ENCODE measurements at places on chromosomes 1 and 21.

DNA sequence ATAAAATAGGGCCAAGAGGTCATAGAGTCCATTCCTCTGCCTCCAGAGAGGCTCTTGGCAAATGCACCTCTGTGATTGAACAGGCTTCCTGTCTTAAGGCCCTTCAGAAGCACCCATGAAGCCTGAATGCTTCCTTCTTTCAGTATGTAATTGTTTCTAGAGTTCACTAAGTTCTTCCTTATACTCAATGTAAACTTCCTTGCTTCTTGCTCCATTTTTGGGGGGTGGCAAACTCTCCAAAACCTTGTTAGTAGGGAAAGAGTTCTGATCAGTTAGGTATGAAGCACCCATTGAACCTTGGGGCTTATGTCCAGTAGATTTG is 102.3 kb upstream of the LPGAT1 start:
- DNase-seq: no peak

DNA sequence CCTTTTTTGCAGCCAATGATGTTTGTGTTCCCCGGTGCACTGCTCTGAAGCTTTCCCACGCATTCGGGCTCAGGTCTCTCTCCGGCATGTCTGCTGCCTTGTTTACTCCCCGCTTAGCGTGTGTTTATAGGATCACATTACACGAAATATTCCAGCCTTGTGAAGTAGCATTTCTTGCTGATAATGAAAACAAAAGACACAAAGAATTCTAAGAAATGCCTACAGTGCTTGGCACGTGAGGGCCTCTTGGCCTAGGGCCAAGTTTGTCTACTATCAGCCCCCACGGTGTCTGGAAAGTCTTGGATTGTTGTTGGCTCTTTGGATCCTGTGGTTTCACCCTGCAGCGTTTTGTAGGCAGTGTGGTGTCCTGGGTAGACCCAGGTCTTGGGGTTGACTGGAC is 11.2 kb upstream of the GSTM4 start:
- DNase-seq: no peak

GRCh38 chr1:29969576-29969975 is 733.3 kb downstream of the PTPRU start:
- no peak for DNase-seq

DNA sequence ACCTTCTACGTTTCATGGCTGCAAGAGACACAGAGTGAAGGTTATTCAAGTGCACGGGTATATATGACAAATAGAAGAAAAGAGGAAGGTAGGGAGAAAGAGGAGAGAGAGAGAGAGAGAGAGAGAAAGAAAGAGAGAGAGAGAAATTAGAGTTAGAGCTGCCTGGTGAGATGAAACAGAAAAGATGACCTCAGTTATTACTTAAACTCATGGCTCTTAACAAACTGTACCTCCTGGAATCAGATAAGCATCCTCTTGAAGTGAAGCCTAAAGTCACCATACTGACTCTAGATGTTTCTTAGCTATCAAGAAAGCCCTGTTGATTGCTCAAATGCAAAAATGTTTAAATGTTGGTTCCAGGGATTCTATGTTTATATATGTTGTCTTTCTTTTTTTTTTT is 597.7 kb upstream of the ZP4 start:
- DNase-seq: no peak

- DNase-seq: no peak
These were observed 35.8 kb downstream of the HHAT start for GRCh38 chr1:210364479-210364878.

DNA sequence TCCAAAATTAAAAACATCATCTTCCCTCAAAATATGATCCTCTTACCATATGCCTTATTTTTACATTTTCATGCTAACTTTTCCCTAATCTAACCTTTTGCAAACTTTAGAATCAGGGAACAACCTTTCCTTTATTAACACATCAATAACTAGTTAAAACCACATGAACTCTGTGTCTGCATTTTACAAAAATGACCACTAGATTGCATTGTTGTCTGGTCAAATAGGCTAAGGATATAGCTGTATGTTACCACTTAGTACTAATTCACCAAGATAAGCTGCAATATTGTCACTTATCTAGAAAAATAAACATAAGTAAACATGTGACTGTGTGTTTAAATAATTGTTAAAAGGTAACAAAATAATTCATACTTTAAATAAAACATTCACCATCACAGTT is 82.3 kb downstream of the DENND1B start:
- DNase-seq: no peak

DNA sequence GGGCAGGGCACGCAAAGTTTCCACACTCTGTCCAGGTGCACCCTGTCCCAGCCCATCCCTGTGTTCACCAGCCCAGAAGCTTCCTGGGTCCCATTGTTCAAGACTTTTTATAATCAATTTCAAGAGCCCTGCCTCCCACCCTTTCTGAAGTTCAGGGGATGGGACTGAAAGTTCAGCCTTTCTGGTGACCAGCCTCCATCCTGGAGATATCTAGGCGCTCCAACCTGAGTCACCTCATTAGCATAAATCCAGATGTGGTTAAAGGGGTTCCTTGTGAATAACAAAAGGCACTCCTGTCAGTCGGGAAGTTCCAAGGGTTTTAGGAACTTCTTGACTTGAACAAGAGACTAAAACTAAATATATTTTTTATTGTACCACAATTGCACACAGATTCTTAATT is 48.4 kb upstream of the RAP1A start:
- DNase-seq: no peak

DNA sequence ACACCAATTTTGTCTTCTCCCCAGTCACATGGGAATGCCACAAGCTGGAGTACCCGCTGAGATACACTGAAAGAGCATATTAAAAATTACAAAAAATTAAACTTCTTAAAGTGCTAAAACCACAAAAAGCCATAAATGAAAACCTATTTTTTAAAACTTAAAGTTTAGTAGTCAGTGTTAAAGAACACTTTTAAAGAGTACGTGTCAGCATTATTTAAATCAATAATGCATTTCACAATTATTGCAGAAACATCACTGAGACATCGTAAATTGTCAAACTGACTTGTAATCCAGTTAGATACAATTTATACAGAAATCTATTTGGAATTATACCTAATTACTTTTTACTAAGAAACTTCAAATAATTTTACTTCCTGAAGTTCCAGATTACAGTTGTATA is 22.9 kb downstream of the ZBTB21 start:
- no peak for DNase-seq

DNA sequence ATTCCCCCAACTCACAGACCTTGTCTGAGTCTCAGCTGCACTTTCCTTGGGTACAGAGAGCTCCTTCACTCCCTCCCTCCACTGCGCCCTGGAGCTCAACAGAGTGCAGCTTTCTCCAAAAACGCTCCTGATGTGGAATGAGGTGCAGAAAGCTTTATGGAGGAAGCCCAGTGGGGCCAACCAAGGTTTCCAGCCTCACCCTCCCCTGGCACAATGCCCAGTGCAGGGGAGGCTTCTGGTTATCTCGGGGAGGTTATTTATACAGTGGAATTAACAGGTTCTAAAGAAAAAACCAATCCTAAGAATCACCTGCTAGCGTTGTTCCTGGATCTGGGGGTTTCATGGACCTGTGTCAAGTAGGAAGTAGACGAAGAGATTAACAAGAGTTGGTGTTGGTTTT is at the start of gene ITLN1:
Gene ITLN1, minus strand, starts transcription at position 139 of the 400 bp plus-strand sequence. CDS start 303 bp downstream, outside the sequence.
- DNase-seq: no peak

DNA sequence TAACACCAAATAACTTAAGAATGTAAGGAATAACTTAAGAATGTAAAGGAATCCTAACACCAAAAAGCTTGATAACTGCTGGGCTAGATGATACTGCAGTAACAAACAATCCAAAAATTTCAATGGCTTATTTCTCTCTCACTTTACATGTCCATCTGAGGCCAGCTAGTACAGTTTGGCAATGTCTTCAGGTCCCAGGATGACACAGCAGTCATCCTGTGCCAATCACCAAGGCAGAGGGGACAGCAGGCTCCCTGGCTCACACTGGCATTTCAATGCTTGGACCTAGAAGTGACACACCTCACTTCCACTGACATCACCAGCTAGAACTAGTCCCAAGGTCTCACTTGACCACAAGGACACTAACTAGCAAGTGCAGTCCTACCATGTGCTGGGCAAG is 15.3 kb downstream of the DNAJC11 start:
- no peak for DNase-seq

DNA sequence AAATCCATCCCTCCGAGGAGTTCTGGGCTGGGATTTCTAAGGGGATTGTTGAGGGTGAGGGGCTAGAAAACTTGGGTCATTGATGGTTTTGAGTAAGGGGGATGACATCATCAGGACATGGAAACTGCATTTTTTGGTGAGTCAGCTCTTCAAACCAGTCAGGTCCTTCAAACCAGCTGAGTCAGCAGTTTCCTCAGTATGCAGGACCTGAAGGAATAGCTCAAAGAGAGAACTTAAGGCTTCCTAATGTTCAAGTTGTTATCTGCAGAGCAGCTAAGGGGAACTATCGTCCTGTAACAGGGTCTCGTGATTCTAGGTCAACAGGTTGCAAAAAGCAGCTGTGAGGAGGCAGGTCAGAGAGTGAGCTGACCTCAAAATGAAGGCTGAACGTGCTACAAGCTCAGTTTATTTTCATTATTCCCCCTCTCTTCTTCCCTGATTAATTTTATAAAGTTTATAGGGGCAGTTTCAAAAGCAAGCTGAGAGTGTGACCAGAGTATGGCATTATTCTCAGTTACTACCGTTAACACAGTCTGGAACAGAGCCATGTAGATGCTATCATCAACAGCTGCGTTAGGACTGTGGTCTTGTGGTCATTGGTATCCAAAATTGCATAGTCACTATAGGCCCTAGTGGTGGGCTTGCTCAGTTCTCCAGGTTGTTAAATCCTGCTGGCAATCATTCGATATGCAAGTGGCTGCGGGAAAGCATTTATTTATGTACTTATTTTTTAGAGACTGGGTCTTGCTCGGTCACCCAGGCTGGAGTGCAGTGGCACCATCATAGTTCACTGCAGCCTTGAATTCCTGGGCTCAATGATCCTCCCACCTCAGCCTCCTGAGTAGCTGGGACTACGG is 10.7 kb upstream of the SDC3 start:
- no peak for DNase-seq

DNA sequence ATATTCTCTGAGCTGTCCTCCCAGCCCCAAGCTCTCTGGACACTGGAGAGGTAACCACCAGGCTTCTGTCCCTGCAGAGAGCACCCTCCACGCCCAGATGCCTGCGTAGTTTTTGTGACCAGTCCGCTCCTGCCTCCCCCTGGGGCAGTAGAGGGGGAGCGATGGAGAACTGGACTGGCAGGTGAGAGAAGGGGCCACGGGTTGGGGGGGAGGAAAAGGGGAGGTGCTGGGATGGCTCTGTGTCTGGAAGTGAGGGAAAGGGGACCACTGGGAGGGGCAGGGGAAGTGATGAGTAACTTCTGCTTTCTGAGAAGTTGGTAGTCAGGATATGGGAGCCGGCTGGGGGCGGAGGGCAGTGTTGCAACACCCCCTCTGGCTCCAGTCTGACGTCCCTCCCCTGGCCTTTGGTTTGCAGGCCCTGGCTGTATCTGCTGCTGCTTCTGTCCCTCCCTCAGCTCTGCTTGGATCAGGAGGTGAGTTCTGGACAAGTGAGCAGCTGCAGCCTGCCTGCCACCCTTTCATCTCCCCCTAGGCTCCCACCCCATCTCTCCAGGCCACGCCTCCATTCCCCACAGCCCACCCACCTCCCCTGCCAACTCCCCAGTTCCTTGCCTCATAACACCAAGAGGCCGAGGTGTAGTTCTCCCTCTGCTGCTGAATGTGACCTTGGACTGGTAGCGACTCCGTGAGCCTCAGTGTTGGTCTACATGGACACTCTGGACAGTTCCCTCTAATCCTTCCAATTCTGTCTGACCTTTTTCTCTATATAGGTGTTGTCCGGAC is 3.1 kb downstream of the ADAMTSL4 start:
- no peak for DNase-seq

GRCh38 chr1:219099307-219099706 is 74.4 kb upstream of the LYPLAL1 start:
- DNase-seq: no peak

GRCh38 chr1:91754348-91754747 is 131.6 kb downstream of the TGFBR3 start:
- no peak for DNase-seq

GRCh38 chr1:173094541-173094940 is 43.8 kb upstream of the TNFSF18 start:
- no peak for DNase-seq

GRCh38 chr1:996851-997712 is 2.8 kb downstream of the HES4 start:
- DNase-seq: no peak

- DNase-seq: no peak
These were observed 1.1 kb upstream of the S100A9 start for GRCh38 chr1:153356392-153357075.

DNA sequence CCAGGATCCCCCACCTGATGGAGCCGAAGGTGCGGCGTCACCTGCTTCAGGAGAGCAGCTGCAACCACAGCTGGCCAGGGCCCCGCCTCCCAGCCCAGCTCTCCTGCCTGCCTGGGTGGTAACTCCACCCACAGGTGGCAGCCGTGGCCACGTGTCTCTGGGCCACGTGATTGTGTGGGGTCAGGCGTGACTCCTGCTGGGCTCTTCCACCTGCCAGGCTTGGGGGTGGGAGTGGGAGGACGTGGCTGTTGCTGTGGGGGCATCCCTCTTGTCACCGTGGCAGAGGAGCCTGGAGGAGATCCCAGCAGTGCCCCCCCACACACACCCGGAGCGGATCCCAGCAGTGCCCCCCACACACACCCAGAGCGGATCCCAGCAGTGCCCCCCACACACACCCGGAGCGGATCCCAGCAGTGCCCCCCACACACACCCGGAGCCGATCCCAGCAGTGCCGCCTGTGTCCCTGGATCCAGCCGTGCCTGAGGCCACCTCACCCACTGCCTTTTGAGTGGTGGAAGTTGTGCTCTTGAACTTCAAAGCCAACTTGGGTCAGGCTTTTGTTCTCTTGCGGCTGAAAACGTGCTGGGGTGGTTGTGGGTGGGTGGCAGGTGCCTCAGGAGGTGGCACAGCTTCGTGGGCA is 32.2 kb downstream of the POFUT2 start:
- no peak for DNase-seq

GRCh38 chr1:233655301-233655740 is 41.4 kb downstream of the KCNK1 start:
- no peak for DNase-seq

GRCh38 chr1:76125473-76126219 is 51.1 kb downstream of the ST6GALNAC3 start:
- DNase-seq: no peak

- no peak for DNase-seq
These were observed 3.1 kb downstream of the ATP1A1 start for GRCh38 chr1:116375887-116376728.

GRCh38 chr1:109969907-109970306 is 14.7 kb upstream of the AHCYL1 start:
- DNase-seq: no peak

- DNase-seq: no peak
These were observed 136.1 kb downstream of the GPATCH2 start for GRCh38 chr1:217494767-217495166.

DNA sequence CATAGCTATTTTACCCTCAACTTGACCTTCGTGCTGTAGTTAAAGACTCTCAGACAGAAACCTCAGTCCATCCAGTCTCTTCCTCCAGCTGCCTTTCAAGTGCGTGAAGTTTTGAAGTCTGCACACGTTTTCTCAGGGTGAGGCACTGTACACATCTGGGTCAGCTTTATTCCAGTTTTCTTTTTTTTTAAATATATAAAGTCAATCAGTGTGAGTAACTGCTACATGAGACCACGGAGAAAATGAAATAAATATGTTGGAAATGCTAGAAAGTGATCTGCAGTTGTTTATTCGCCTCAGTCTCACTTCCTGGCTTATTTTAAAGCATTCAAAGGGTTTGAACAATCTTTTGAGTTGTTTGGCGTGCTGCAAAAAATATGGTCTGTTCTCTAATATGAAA is 135.7 kb downstream of the ROR1 start:
- no peak for DNase-seq
